ENCODE measurements at places on chromosomes 4 and X. TPM values are rescaled to one million over a fixed set of nuclear protein-coding genes. Genes with fewer than 3 reads are reported as not detected.

Gene MAGEB1
- total RNA-seq: not detected

Gene ARHGAP4
- total RNA-seq: 356 TPM

Gene NEXMIF
- total RNA-seq: 1.6 TPM

Gene ADAMTS3
- not detected for total RNA-seq

Gene GIMD1
- not detected for total RNA-seq

Gene PRDM8
- total RNA-seq: 9.5 TPM

Gene MAMLD1
- total RNA-seq: 1.6 TPM

Gene GRIA3
- 0.54 TPM for total RNA-seq

Gene SAGE1
- total RNA-seq: not detected

Gene GLRB
- total RNA-seq: not detected

Gene ARMCX1
- 0.45 TPM for total RNA-seq

Gene HPGDS
- not detected for total RNA-seq

Gene UGT2B11
- not detected for total RNA-seq

Gene MFSD8
- total RNA-seq: 28.5 TPM

Gene FAM9B
- not detected for total RNA-seq

Gene ARX
- not detected for total RNA-seq

Gene NWD2
- not detected for total RNA-seq

Gene WNK3
- 0.26 TPM for total RNA-seq

Gene RHOH
- total RNA-seq: 187 TPM
